ENCODE measurements at places on chromosomes 5 and 9.

GRCh38 chr9:85884256-85884655, 56.7 kb upstream of the NAA35 start:
- DNase-seq: no peak

- no peak for DNase-seq
Measured at GRCh38 chr5:96775050-96775449, 32.7 kb downstream of the ERAP1 start.

GRCh38 chr9:16535555-16535954, 334.9 kb downstream of the BNC2 start:
- DNase-seq: no peak

DNA sequence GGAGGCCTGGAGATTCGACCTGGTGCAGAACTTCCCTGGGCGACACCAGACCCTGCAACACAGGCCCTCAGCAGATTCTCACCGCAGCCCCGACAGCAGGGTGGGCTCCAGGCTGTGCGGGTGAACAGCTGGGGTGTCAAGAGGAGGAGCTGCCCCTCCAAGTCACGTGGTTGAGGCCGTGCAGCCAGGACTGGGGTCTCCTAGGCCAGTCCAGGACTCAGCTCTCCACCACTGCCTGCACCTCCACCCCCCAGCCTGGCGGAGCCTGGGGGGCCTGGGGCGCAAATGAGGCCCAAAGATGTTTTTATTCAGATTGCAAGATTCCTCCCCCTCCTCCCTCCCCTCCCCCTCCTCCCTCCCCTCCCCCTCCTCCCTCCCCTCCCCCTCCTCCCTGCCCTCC, 9.2 kb upstream of the AGPAT2 start:
- no peak for DNase-seq

DNA sequence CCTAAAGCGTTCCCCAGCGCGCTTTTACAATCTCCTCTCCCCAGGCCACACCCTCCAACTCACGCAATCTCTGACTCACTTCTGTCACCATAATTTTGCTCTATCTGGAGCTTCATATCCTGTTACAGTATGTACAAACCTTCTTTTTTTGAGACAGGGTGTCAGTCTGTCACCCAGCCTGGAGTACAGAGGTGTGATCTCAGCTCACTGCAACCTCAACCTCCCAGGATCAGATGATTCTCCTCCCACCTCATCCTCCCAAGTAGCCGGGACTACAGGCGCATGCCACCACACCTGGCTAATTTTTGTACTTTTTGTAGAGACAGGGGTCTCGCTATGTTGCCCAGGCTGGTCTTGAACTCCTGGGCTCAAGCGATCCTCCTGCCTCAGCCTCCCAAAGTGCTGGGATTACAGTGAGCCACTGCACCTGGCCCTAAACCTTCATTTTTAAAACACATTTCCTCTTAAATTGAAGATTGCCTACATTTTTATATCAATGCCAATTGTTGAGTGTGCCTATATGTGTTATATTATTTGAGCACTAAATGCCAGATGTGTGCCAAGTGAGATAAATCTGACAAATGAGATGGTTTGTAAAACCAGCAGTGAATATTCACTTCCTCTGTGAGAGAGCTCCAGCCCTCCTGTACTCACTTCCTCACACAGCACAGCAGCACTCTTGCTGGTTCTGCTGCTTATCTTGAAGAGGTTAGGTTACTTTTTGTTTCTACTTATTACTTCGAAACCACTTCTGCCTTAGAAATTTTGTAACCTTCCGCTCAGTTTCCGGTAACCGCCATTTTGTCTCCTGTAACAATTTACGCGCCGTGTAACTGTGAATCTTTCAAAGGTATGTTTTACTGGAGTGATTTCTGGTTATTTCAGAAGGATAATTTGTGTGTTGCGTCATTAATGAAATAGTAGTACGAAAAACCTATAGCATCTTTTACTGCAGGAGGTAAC, 57.9 kb downstream of the DOCK8 start:
- no peak for DNase-seq

DNA sequence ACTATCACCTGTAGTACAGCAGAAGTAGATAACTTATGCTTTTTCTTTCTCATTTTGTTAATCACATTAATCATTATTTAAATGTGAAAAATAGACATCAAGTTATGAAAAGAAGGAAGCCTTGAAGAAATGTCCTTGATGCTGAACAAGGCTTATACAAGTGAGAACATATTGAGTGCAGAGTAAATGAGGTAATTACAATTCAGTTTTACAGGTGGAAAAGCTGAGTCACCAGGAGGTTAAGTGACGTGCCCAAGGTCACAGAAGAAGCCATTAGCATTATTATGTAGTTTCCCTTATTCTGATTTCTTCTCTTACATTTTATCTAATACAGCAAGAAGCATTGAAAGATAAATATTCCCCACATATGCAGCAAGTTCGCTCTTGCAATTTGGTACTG, 998.5 kb upstream of the CDH6 start:
- DNase-seq: no peak

DNA sequence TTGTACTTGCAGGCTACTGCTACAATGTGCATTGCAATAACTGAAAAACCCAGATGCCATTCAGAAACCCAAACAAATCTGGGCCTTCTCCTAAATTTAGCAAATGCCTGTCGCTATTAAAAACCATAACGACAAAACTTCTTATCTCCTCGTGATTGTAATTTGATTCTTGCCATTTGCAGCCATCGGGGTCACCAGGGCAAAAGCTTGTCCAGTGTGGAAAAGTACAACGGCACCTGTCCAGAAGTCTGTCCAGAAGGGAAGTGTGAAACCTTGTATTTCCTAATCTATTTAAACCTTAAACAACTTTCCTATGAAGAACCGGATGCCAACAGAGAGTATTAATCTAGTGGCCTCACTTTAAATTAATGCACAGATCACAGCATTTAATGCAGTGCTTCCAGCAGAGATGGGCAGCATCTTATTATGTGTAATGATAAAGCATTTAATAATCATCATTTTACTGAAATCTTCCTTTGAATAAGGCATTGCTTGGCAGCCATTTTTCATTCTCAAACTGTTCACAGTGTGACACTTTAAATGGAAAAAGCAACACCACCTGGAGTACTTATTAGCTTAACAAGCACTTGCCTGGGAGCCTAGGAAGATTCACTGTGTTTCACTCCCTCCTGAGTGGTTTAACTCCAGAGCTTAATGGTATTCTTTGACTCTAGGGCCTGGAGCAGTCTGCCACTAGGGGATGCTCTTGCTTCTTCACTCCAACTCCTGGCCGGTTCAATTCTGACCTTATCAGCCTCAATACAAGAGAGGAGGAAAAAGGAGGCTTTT, 4.9 kb upstream of the C7 start:
- DNase-seq: peak; percentile 83

DNA sequence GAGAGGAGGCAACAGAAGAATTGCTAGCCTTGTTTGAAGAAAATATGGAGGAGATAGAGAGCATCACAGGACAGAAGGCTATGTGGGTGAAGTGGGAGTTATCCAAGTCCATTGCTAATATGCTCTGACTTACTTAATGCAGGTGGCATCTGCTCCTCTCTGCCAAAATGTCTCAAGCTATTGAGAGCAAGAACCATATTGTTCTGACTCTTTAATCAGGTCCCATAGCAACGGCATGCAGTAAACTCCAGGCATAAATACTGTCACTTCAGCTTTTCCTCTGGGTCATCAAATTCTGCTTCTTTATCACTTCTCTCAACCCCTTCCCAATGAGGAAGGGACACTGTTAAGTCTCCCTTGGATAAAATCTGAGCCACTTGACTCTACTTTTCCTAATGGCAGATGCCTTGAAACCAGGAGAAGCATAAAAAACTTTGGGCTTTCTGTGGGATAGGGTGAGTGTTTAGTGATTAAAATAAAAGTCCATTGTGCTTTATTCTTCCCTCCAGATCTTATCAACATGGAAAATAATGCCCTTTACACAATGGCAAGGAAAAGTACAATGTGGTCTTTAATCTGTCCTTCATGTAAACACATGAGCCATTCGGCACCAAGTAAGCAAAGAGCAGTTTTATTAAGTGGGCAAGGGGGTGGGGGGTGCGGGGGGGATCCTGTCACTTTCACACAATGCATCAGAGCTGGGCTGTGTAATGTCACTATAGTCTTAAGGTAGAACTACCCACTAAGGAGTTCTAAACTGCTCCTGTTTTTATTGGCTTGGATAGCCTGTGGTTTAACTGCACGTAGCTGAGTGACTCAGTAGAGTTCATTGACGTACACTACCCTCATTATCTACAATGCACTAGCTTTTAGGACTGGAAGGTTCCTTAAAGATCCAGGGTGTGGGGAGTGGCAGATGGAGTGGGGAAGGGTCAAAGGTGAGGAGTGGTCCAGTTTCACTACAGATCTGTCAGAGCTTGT, 71.0 kb upstream of the TARS1 start:
- peak; percentile 56 for DNase-seq

GRCh38 chr5:135492319-135492626, 40.1 kb upstream of the TIFAB start:
- no peak for DNase-seq

GRCh38 chr9:73148447-73148937, 3.2 kb upstream of the ANXA1 start:
- no peak for DNase-seq

- no peak for DNase-seq
Measured at GRCh38 chr5:57953792-57954191, 471.2 kb upstream of the ACTBL2 start.

DNA sequence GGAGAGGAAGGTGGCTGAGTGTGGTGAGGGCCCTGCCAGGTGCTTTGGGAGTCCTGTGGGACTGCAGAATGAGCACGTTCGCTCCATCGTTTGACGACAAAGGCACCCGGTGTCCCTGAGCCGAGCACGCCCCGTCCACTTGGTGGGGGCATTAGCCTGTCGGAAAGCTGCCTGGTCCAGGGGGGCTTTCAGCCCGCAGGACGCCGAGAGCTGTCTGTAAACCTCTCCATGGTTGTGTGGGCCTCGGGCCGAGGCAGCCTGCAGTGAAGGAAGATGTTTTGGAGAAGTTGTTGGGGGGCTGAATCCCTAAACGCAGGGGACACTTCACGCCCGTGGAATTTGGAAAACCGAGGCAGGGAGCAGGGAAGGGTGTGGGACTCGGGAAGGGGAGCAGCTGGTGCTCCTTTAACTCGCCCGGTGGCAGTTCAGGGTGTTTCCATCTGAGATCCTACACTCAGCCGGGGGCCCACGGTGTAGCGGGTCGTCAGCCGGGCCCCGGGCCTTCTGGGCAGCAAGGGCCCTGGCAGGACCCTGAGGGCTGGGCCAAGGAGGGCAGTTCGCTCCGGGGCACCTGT, 53.8 kb downstream of the MRPL36 start:
- DNase-seq: no peak

- peak; percentile 31 for DNase-seq
Measured at GRCh38 chr5:140882591-140882899, 621 bp downstream of the PCDHA13 start.

DNA sequence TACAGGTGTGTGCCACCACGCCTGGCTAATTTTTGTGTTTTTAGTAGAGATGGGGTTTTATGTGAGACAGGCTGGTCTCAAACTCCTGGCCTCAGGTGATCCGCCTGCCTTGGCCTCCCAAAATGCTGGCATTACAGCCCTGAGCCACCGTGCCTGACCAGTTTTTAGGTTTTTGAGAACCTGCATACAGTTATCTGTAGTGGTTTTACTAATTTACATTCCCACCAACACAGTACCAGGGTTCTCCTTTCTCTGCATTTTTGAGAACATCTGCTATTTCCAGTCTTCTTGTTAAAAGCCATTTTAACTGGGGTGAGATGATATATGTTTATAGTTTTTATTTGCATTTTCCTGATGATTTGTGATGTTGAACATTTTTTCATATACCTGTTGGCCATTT, 12.8 kb downstream of the DMXL1 start:
- DNase-seq: no peak

- DNase-seq: no peak
Measured at GRCh38 chr5:175851311-175851710, 20.1 kb upstream of the CPLX2 start.

DNA sequence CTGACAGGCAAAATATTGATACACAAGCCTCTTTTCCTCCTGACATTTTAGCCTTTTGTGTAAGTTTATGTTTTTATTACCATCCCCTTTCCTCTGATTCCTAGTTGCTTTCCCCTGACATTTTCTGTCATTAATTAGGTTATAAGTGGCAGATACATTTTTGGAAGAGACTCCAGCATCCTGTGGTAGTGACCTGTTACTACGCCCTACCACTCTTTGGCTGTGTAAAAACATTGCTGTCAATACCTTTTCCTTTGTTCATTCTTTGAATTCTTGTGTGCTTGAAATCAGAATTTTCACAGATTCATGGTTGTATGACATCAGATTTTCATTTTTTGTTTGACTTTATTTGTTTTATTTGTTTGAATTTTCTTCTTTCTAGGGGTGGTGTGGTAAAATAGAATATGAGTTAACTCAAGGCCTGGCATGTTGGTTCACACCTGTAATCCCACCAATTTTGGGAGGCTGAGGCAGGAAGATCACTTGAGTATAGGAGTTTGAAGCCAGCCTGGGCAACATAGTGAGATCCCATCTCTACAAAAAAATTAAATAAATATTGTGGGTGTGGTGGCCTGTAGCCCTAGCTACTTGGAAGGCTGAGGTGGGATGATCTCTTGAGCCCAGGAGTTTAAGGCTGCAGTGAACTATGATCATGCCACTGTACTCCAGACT, 43.4 kb downstream of the UBE2R2 start:
- no peak for DNase-seq

- no peak for DNase-seq
Measured at GRCh38 chr5:157193699-157194424, 13.2 kb downstream of the ITK start.

DNA sequence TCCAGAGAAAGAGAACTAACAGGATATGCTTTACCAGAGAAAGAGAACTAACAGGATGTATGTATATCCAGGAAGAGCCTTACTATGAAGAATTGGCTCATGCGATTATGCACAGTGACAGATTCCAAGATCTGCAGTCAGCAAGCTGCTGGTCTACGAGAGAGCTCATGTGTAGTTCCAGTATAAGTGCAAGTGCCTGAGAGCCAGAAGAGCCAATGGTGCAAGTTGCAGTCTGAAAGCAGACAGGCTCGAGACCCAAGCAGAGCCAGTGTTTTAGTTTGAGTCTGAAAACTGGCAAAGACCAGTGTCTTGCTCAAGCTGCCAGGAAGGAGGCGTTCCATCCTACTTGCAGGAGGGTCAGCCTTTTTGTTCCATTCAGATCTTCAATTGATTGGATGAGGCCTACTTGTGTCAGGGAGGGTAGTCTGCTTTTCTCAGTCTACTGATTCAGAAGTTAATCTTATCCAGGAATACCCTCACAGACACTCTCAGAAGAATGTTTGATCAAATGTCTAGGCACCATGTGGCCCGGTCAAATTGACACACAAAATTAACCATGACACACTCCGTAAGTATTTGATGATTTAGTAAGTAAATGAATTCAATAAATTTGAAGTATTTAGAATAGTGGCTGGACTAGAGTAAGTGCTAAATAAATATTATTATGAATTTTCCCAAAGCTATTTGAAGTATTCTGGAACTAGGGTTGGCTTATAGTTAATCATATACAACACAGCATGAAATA, 372.1 kb upstream of the SGCD start:
- DNase-seq: no peak

DNA sequence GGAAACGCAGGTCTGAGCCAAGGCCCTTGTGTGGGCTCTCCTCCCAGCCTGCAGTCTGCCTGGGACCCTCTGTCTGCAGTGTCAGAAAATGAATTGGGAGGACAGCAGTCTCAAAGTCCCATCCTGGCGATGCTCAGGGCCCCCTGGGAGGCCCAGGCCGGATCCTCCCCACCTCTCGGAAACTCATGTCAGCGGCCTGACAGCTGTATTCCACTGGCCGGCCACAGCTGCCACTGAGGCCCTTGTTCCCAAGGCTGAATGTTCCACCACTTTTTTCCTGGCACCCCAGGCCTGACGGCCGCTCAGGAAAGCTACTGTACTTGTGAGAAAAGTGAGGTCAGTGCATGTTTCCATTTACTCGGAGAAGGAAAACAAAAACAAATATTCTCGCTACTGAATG, 180.0 kb downstream of the FGF18 start:
- no peak for DNase-seq

GRCh38 chr9:76552181-76552580, 93.2 kb downstream of the GCNT1 start:
- DNase-seq: no peak
